ENCODE measurements at places on chromosomes 4 and X.

GRCh38 chr4:151771664-151772063 lies 10.9 kb upstream of the GATB start:
- H3K27me3 ChIP-seq, result no peaks in the 10 kb centered on the region
- no peaks in the 10 kb centered on the region for H3K4me1 ChIP-seq
- DNase-seq, result no peak
- no peak overlapping the region for H3K27ac ChIP-seq

DNA sequence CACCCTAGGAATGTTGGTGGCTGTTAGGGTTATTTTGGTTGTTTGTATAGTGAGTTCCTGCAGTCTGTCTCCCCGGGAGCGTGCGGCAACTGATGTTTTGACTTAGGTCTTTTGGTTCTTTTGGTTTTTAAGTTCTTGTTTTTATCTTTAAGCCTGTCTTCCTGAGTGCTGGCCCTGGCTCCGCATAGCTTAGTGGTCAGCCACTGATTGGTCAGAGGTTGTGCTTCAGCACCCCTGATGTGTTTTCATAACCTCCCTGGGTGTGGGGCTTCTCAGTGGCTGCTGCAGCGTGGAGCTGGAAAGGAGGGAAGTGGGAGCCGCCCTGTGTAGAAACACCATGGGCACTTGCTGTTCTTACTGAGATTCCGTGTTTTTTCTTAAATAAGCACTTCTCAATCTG lies 5.1 kb downstream of the PIGG start:
- H3K27ac ChIP-seq, result no peak overlapping the region
- no peak for DNase-seq
- H3K27me3 ChIP-seq, result no peaks in the 10 kb centered on the region
- peaks cover 11% of the 10 kb centered on the region for H3K4me1 ChIP-seq

GRCh38 chr4:2276581-2277325 lies 14.8 kb upstream of the MXD4 start:
- no peak overlapping the region for H3K4me3 ChIP-seq
- no peak for DNase-seq
- no peaks in the 10 kb centered on the region for H3K36me3 ChIP-seq
- no peaks in the 10 kb centered on the region for H3K27me3 ChIP-seq
- no peak overlapping the region for H3K27ac ChIP-seq

DNA sequence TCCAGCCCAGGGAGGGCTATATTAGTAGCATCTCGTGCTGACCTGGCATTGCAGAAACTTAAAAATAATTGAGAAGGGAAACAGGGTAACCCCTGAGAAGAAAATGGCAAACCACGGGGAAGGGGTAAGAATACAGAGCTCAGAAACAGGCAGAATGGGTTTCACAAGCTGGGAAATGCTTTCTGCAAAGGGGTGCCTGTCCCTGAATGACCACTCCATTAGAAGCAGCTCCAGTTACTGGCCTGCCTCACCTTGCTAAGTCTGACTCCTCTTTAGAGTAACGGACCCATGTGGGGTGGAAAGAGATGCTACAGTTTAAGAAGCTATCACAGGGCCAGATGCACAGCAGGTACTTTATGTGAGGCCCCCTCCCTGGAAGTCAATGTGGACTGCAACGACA lies 2.5 kb downstream of the WDR1 start:
- H3K4me3 ChIP-seq, result no peak overlapping the region
- no peak overlapping the region for H3K27ac ChIP-seq
- H3K27me3 ChIP-seq, result no peaks in the 10 kb centered on the region
- H3K36me3 ChIP-seq, result no peaks in the 10 kb centered on the region
- H3K4me1 ChIP-seq, result peaks cover 23% of the 10 kb centered on the region
- no peak for DNase-seq

GRCh38 chr4:40627540-40627939 lies 2.1 kb downstream of the RBM47 start:
- H3K4me3 ChIP-seq, result no peak overlapping the region
- no peak for DNase-seq
- H3K4me1 ChIP-seq, result peaks cover 58% of the 10 kb centered on the region
- H3K27me3 ChIP-seq, result no peaks in the 10 kb centered on the region
- H3K36me3 ChIP-seq, result no peaks in the 10 kb centered on the region
- peak overlapping the region; percentile 86 for H3K27ac ChIP-seq

- H3K4me3 ChIP-seq, result no peak overlapping the region
- no peaks in the 10 kb centered on the region for H3K36me3 ChIP-seq
- DNase-seq, result no peak
These were observed 586.2 kb upstream of the AGA start for GRCh38 chr4:178028481-178028880.

DNA sequence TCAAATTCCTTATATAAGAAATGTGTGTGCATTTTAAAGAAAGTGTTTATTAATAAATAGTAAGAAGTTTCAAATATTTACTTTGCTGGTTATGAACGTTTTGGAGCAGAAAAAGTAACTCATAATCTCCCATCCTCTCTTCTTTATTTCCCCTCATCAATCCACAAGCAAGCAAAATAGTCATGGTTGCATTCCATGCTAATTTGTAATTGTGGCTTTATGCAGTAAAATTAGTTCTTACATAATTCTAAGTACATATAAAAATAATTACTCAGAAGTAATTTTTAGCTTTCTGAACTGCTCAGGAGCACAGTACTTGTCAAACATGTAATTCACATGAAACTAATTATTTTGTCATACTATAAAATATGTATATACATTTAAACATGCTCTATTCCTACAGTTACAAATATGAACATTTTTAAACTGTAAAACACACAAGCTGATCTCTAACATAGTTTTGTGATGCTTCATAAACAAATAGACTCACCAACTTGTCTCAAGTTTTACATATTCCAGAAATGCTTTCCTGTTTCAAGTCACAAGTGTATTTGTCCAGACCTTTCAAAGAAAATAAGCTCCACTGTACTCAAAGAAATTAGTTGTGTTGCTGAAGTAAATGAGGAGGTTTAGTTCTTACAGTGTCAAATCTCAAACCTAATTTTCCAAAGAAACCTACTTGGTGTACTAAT lies 218.9 kb downstream of the PABPC4L start:
- H3K27me3 ChIP-seq, result no peaks in the 10 kb centered on the region
- H3K27ac ChIP-seq, result no peak overlapping the region
- no peaks in the 10 kb centered on the region for H3K4me1 ChIP-seq
- H3K4me3 ChIP-seq, result no peak overlapping the region
- no peaks in the 10 kb centered on the region for H3K36me3 ChIP-seq

DNA sequence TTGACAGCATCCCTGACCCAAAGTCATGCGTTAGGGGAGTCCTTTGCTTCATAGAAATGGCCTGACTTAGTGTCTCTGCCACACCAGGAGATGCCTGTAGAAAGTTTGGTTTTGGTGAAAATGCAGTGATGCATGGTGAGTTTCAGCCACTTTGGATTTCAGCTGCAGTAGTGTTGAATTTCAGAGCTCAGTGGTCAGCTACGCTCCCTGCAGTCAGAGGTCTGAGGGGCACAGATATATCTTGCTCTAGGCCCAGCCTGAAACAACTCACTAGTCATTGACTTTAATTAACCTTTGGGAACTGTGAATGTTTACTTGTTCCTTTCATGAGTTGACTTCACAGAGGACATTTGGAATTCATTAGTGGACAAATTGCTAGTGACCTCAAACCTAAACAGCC lies 17.5 kb downstream of the RBMX2 start:
- H3K36me3 ChIP-seq, result no peaks in the 10 kb centered on the region
- no peak for DNase-seq
- no peaks in the 10 kb centered on the region for H3K4me1 ChIP-seq
- no peak overlapping the region for H3K4me3 ChIP-seq
- H3K27me3 ChIP-seq, result no peaks in the 10 kb centered on the region
- no peak overlapping the region for H3K27ac ChIP-seq

DNA sequence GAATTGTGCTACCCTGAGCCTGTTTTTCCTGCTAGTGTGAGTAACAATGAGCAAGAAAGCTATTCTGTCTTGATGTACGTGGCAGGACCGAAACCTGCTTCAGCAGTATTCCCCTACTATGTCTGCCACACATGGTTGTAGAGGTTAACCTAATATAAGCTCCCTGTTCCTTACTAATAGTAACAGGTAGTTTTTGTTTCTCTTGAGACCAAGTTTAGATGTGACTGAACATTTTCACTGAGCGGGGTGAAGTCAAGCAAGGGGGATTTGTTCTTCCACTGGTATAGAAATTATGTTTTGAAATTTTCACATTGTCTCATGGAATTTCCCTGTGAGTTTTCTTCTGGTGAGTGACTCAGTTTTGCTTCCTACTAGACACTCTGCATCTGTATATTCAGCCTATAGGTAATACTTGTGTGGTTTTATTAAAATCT lies 37.3 kb downstream of the RRAGB start:
- H3K27me3 ChIP-seq, result no peaks in the 10 kb centered on the region
- H3K27ac ChIP-seq, result no peak overlapping the region
- no peaks in the 10 kb centered on the region for H3K36me3 ChIP-seq
- DNase-seq, result no peak
- H3K4me3 ChIP-seq, result no peak overlapping the region

DNA sequence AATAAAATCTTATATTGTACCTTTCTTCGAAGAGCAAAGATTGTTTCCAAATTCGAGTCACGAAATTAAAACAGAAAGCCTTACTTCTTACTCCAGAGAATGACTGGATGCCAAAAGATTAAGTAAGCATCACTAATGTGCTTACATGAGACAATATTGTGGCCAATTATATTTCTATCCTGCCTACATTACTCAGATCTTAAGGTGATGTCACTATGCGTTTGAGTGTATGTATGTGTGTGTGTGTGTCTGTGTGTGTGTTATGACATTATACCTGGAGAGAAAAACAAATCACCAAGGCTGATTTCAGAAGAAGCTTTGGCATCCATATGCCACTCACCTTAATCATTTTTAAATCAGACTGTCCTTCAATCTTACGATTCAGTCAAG lies 556.3 kb downstream of the PPARGC1A start:
- no peaks in the 10 kb centered on the region for H3K36me3 ChIP-seq
- DNase-seq, result no peak
- H3K4me3 ChIP-seq, result no peak overlapping the region
- H3K27ac ChIP-seq, result no peak overlapping the region

GRCh38 chr4:38144031-38144430 lies 183.8 kb downstream of the PTTG2 start:
- peaks cover 31% of the 10 kb centered on the region for H3K4me1 ChIP-seq
- no peak overlapping the region for H3K27ac ChIP-seq
- H3K36me3 ChIP-seq, result no peaks in the 10 kb centered on the region
- H3K4me3 ChIP-seq, result no peak overlapping the region
- no peaks in the 10 kb centered on the region for H3K27me3 ChIP-seq

GRCh38 chr4:1538941-1539772 lies 132.9 kb upstream of the NKX1-1 start:
- DNase-seq, result no peak
- H3K4me3 ChIP-seq, result no peak overlapping the region
- no peaks in the 10 kb centered on the region for H3K36me3 ChIP-seq
- no peak overlapping the region for H3K27ac ChIP-seq

DNA sequence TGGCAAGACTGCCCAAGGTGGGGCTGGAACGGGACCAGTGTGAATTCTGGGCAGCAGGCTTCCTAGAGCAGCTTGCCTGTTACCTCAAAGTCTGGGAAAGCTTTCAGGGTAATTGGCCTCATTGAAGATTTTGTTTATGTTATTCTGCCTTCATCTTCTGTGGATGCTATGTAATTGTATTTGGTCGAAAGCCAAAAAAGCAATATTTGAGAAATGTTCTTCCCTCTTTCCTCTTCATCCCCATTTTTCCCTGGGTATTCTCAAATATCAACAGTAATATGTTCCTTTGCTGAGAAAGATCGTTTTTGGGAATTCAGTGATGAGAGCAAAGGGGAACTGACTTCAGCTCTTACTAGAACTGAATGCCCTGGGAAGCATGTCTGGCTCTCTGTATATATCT lies 12.9 kb downstream of the TMEM131L start:
- no peak for DNase-seq
- no peak overlapping the region for H3K27ac ChIP-seq
- no peaks in the 10 kb centered on the region for H3K36me3 ChIP-seq
- no peaks in the 10 kb centered on the region for H3K27me3 ChIP-seq
- H3K4me3 ChIP-seq, result no peak overlapping the region
- H3K4me1 ChIP-seq, result peaks cover 11% of the 10 kb centered on the region

- no peak overlapping the region for H3K4me3 ChIP-seq
- no peaks in the 10 kb centered on the region for H3K27me3 ChIP-seq
- no peak for DNase-seq
- no peak overlapping the region for H3K27ac ChIP-seq
These were observed 89.3 kb upstream of the STX18 start for GRCh38 chr4:4631150-4631549.

DNA sequence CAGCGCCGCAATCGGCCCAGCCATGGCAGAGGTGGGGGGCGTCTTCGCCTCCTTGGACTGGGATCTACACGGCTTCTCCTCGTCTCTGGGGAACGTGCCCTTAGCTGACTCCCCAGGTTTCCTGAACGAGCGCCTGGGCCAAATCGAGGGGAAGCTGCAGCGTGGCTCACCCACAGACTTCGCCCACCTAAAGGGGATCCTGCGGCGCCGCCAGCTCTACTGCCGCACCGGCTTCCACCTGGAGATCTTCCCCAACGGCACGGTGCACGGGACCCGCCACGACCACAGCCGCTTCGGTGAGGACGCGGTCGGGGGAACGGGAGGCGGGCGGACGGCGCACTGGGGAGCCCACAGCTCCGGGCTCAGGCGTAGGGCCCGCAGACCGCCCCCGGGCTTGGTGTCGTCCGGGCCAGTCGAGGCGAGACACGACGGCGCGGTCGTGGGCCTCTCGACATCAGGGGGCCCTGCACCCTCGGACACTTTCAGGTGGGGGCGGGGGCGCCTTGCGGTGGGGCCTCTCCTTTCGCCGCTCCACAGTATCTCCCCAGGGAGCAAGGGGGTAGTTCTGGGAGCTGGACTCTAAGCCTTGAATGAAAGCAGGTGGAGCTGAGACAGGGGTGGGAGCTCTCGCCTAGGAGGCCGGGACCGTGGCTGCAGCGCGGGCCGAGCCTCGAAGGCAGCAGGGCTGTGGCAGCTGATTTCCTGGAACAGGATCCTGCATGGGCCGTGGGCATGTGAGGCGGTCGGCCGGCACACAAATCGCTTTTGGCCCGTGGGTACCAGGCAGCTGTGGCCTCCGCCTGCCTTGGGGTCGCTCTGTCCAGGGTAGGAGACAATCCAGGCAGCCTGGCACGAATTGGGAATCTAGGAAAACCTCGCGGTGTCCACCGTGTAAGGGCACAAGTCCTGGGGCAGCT lies 722 bp downstream of the FGF16 start:
- H3K4me1 ChIP-seq, result no peaks in the 10 kb centered on the region
- H3K36me3 ChIP-seq, result no peaks in the 10 kb centered on the region
- H3K27me3 ChIP-seq, result no peaks in the 10 kb centered on the region
- no peak overlapping the region for H3K27ac ChIP-seq
- no peak overlapping the region for H3K4me3 ChIP-seq

- no peaks in the 10 kb centered on the region for H3K27me3 ChIP-seq
- H3K4me1 ChIP-seq, result peaks cover 53% of the 10 kb centered on the region
These were observed 832 bp upstream of the EVC2 start for GRCh38 chr4:5709207-5709575.

- H3K36me3 ChIP-seq, result no peaks in the 10 kb centered on the region
- H3K27me3 ChIP-seq, result no peaks in the 10 kb centered on the region
- no peak for DNase-seq
- no peak overlapping the region for H3K27ac ChIP-seq
- H3K4me1 ChIP-seq, result no peaks in the 10 kb centered on the region
These were observed 12.2 kb downstream of the SLITRK4 start for GRCh38 chrX:143623657-143624056.

- no peaks in the 10 kb centered on the region for H3K27me3 ChIP-seq
- H3K27ac ChIP-seq, result no peak overlapping the region
- no peaks in the 10 kb centered on the region for H3K4me1 ChIP-seq
- H3K4me3 ChIP-seq, result no peak overlapping the region
These were observed 86.3 kb downstream of the PPP2R2C start for GRCh38 chr4:6386091-6386490.

Data from body of pancreas (tissue), 4 donors.